ENCODE measurements at places on chromosomes 5 and 9. TPM values are rescaled to one million over a fixed set of nuclear protein-coding genes. Genes with fewer than 3 reads are reported as not detected.

Gene PPP3R2
- 0.09 TPM for total RNA-seq

Gene ZNF618
- 7.7 TPM for total RNA-seq

Gene COL15A1
- total RNA-seq, result 1.1 TPM

Gene SLC22A4
- 4.4 TPM for total RNA-seq

Gene SPATA31A3
- total RNA-seq, result not detected

Gene NPDC1
- 13.1 TPM for total RNA-seq

Gene LCP2
- total RNA-seq, result not detected

Gene CERCAM
- 95.0 TPM for total RNA-seq

Gene PLPP7
- 1.7 TPM for total RNA-seq

Gene FREM1
- total RNA-seq, result 0.16 TPM
